ENCODE measurements at places on chromosomes 11 and 22.

GRCh38 chr11:34313099-34313517, 44.7 kb downstream of the ABTB2 start:
- DNase-seq = no peak

DNA sequence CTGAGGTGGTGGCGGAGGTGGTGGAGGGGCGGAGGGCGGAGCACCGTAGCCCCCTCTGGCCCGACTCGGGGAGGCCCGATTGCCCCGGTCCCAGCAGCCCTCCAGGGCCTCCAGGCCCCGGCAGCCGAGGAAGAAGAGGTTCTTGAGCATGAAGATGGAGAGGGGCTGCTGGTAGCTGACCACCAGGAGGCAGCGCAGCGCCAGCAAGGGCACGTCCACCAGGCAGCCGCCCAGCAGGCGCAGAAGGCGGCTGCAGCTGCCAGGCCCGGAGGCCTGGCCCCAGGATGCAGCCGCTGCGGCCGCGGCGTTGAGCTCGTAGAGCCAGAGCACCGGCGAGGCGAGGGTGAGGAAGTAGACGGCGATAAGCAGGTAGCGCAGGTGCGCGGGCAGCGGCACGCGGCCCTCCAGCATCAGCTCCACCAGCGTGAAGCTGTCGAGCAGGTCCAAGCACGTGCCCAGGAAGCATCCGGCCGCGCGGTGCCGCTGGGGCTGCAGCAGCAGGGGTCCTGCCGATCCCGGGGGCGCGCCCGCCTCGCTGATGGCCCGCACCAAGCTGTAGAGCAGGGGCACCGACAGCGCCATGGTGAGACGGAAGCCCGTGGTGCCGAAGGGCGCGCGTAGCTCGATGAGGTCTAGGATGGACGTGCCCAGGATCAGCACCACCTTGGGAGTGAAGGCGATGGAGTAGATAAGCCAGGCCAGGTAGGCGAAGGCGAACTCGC, 1.5 kb downstream of the TMEM121B start:
- no peak for DNase-seq

DNA sequence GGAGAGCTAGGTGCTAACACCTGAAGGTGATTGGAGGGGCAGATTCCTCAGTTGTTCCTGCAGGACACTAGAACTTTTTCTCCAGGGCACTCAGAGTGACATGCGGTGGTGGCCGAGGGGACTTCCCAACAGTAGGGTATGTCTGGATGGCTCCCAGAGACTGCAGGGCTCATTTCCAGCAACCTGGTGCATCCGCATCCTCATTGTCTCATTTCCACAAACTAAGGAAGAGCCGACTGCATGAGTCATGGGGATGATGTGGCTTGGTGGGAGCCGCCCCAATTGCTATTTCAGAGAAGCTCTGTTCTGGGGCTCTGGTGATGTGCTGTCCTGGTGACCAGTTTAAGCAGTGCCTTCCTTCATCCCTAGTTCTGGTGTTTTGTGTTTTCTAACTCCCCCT, 2.8 kb upstream of the ROBO4 start:
- DNase-seq = no peak

DNA sequence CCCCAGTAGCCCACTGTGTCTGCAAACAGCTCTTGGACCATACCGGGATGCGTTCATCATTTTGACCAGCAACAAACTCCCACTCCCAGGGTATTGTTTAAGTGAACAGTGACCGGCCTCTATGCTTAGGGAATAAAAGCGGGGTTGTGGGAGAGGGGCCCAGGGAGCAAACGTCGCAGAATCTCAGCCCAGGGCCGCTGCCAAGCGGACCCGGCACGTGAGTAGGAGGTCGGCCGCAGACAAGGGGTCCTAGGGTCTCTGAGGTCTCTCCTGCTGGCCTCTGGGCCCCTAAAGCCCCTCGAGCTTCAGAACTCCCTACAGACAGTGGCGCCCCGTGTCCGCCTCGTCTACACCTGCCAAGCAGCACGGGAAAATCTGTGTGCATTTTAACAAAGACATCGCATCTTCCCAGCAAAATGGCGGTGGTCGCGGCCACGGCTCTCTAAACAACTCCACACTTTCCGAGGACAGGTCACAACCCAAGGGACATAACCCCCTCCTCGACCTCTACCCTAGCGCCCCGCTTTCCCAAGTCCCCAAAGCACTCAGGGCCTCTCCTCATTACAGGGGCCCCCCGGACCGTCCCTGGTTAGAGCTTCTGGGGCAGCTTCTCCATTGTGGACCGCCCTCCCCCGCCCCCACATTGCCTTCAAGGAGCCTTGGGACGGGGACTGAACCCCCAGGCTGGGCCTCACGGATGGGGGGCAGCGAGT, 3.9 kb upstream of the GCAT start:
- no peak for DNase-seq

DNA sequence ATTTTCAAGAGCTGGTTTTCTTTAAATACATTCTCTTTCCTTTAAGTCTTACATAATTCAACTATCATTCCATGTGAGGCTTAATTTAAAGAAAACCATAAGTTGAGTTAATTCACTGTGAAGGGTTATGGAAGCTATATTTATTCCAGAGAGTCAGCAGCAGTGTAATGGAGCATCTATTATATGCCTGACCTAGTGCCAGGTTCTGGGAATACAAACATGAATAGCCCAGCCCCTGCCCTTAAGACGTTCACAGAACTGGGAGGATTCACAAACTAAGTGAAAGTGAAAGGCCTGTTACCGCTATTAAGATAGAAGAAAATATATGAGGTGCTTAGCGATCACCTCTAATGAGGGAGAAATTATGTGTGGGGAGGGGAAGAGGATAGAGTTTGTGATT, 408.9 kb upstream of the CCDC90B start:
- no peak for DNase-seq

- DNase-seq = peak; percentile 29
Observed at GRCh38 chr11:122743949-122744348, 88.4 kb downstream of the UBASH3B start.

DNA sequence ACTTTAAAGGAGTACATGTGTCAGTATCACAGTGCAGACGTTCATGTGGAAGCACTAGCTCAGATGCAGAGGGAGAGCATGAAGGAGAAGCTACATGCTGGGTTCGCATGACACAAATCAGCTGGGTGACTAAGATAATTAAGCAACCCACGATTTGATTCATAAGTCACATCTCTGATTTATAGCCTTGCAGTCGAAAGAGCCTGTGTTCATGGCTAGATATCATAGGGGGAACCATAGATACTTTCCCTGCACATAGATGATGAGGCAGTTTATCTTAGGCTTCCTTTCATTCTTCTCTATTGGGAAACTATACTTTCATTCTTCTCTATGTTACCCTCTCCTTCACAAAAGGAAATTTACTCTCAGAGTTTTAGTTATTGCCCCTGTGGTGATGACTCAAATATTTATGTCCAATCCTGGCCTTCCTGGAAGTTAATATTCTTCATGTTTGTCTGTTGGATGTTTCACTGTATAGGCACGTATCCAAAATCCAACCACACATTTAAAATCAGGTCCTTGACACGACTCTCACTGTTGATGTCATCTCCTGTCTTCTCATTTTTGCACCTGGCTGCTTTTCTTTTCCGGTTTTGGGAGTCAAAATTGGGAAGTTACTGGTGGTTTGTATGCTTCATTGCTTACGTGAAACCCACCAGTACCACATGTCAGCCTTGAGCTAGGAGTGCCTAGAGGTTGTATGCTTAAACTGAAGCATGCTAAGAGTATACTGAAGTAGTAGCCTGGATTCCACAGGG, 56.3 kb upstream of the SLC5A12 start:
- DNase-seq = no peak

- DNase-seq = no peak
Observed at GRCh38 chr22:30887453-30887852, 81.1 kb downstream of the MORC2 start.

DNA sequence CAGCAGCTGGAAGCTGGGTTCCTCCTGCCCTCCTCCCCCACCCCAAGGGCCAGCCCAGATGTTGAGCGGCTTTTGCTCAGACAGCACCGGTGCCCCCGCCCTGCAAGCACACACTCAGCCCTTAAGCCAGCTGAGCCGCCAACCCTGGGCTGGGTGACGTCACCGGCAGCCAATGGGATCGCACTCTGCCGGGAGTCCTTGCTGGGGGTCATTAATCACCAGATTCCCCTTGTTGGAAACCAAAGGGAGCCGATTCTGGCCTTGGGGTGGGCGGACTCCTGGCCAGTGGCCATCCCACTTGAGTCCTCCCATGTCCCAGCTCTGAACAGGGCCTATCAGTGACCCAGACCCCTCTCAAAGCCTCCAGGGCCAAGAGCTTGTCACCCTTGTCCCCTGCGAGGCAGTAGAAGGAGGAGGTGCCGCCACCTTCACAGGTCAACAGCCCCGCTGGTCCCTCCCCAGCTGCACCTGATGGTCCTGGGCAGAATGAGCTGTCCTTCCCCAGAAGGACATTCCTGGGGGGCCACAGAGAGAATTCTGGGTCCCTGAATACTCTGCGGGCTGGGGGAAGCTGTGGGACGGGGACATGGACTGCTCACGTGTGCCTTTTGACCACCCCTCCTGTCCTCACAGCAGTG, 7.4 kb downstream of the DUSP8 start:
- no peak for DNase-seq

- DNase-seq = no peak
Observed at GRCh38 chr11:45554230-45554967, 111.0 kb downstream of the CHST1 start.

- DNase-seq = no peak
Observed at GRCh38 chr11:45896422-45896984, 10.6 kb downstream of the FREY1 start.

GRCh38 chr11:64070314-64070681, 34.6 kb downstream of the FLRT1 start:
- DNase-seq = no peak

DNA sequence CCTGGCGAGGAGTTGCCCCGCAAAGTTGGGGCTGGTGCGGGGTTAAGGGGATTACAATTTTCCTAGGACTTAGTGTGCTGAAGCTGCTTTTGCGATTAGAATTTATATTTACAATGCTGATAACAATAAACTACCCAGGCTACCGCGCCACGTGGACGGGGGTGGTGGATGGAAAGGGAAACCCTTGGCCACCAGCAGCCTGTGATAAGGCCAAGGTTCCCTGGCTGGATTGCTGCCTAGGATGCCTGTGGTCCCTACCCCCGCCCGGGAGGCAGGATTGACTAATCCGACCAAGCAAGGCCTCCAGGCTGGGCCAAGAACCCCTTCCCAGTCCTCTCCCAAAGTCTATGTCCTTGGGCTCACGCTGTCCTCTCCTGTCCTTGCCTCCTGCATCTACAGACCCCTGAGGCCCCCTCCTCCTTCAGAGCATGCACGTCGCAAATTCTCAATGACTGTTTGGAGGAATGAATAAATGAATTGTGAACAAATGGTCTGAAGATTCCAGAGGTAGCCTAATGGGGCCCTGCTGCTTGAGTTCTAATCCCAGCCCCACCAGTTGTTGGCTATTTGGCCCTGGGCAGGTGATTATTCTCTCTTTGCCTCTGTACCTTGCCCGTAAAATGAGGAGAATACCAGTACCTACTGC, 7.6 kb upstream of the CHKA start:
- no peak for DNase-seq

DNA sequence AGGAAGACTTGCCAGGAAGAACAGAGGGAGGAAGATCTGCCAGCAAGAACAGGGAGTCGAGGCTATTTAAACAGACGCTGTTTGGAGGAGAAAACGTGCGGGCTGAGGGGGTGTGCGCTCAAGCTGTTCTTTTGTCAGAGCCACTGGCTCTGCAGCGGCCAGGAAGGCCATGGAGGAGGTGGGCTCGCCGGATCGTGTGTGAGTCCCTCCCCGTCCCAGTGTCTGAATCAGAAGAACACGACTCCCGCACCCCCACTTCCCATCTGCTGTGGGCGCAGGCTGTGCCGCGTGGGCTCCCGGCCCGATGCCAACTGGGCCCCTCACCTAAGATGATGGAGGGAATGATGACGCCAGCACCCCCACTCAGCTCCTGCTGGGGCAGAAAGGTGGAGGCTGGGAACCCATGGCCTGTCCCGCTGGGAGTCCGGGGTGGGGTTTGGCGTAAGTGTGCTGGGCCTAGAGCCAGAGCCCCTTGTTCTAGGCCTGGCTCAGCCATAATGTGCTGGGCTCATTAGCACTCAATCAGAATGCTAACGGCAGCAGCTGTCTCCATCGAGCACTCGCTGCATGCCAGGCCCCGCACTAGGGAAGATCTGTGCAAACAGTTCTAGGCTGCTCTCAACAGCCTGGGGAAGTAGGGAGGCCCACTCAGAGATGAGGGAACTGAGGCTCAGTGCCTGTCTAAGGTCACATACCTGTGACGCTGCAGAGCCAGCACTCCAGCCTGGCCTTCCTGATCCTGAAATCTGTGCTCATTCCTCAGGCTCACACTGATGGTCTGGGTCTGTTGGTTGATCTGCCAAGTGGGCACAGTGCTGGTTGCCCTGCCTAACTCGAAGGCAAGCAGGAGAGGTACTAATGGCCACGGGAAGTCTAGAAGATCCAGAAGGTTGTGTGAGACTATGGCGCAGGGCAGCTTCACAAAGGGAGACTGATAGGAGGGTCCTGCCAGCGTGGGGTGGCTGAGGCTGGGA, 11.5 kb downstream of the NPTXR start:
- no peak for DNase-seq

DNA sequence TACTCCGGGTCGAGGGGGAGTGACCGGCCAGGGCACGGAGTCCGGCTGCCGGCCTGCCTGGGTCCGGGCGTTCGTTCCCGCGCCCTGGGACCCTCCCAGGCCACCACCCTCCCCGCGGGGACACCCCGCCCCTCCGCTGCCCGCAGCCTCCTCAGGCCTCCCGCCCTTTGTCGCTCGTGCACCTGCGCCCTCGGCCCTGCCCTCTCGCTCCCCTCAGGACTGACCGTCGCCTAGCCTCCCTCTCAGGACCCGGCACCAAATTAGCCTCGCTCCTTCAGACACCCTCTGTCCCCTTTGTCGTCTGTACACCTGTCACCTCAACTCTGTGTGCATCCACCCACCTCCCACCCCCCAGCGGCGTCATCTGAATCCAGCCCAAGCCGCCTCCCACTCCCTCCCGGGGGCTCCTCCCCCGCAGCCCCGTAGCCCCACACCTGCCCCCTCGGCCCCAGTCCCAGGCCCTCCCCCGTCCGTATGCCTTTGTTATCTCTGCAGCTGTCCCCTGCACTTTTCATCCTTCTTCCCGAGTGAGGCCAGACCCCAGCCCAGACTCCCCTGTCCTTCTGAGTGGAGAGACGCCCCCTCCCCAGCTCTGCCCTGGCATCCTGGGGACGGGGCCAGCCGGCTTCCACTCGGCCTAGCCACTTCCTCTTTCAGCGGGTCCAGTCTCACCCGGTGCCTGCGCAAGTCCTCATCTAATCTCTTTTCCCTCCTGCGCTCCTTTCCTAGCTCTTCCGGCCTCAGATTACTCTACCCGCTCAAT, 643 bp downstream of the TIGD3 start:
- no peak for DNase-seq

DNA sequence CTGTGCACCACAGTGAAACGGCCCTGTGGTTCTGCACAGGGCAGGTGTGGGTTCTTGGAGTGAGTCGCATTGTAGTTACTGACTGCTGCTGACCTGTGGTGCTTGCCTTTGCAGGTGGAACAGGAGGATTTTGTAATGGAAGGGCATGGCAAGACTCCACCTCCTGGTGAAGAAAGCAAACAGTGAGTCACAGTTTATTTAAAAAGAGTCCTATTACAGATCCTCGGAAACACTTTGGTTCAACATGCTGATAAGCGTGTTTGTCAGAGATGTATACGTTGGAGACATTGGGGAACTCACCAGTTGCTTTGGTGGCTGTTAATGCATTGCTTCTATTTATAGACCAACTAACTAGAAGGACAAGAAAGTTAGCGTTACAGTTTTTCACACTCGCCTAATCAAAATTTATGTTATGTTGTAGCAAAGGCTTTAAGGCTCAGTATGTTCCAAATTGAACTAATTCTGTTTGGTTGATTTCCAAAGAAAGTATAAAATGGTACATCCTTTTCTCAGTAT, 21.7 kb upstream of the TNRC6B start:
- no peak for DNase-seq
